ENCODE measurements at places on chromosomes 7 and 10.

DNA sequence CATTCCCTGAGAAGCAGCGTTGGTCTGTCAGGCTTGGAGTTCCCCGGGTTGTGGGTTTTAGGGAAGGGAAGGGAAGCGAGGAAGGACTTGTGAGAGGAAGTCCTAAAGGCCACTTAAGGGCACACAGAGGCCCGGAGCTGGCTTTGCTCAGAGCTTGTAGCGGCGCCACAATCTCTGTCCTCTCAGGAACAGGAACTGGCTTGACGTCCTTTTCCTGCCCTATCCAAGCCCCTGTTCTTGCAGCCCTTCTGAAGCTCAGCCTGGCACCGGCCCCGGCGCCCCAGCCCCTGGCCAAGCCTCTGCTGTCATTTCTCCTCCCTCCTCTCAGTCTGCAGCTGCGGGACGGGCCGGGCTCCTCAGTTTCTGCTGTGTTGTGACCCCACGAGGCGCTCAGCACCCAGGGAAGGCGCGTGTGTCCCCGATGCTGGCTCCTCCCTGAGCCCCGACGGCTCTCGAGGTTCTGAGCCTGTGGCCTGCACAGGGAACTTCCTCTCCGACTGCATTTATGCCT, at the start of gene GIMAP8:
Gene GIMAP8, plus strand, starts transcription at position 140 of the 511 bp plus-strand sequence. CDS start 16,069 bp downstream, outside the sequence.
- DNase-seq = no peak

GRCh38 chr7:31055471-31055870, 3.4 kb downstream of the ADCYAP1R1 start:
- DNase-seq = no peak

DNA sequence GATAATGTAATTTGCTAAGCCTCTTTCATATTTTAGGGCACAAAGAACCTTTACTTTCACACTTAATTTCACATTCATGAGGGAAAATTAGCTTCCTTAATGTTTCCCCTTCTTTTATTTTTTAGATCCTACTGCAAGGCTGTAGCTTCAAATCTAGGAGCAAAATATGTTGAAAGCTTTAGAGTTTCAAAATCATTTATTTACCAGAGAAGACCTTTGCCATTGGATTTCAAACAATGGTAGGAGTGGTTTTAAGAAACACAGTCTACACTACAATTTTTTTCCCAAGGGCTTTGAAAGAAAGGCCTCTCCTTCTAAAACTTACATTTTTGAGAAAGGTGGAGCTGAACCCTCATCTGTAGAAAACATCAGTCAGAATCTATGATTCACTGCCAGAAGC, 43.3 kb upstream of the MEOX2 start:
- DNase-seq = no peak

- DNase-seq = no peak
Measured at GRCh38 chr7:7438851-7439250, 96.8 kb downstream of the COL28A1 start.

GRCh38 chr7:127888411-127888810, 142.8 kb downstream of the LRRC4 start:
- DNase-seq = no peak

- no peak for DNase-seq
Measured at GRCh38 chr10:103893817-103894216, 24.2 kb downstream of the STN1 start.

DNA sequence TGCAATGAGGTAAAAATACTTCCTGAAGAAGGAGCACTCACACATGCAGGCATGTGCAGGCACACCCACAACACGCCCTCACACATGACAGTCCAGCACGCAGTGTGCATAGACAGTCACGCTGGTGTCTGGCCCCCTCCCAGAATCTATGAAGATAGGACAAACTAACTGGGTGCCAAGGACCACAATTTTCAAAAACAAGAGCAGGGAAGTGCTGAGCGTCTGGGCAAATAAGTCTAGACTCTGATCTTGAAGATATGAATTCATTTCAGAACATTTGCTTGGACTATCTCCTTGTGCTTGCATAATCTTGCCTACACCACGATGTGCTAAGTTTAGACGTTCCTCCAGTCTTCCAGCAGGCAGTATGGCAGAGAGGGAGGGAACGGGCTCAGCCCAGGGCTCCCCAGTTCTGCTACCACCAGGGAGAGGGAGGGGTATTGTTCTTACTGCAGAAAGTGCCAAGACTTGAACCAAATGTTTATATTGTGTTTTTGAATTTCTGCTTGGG, 276.5 kb upstream of the KLF6 start:
- no peak for DNase-seq

DNA sequence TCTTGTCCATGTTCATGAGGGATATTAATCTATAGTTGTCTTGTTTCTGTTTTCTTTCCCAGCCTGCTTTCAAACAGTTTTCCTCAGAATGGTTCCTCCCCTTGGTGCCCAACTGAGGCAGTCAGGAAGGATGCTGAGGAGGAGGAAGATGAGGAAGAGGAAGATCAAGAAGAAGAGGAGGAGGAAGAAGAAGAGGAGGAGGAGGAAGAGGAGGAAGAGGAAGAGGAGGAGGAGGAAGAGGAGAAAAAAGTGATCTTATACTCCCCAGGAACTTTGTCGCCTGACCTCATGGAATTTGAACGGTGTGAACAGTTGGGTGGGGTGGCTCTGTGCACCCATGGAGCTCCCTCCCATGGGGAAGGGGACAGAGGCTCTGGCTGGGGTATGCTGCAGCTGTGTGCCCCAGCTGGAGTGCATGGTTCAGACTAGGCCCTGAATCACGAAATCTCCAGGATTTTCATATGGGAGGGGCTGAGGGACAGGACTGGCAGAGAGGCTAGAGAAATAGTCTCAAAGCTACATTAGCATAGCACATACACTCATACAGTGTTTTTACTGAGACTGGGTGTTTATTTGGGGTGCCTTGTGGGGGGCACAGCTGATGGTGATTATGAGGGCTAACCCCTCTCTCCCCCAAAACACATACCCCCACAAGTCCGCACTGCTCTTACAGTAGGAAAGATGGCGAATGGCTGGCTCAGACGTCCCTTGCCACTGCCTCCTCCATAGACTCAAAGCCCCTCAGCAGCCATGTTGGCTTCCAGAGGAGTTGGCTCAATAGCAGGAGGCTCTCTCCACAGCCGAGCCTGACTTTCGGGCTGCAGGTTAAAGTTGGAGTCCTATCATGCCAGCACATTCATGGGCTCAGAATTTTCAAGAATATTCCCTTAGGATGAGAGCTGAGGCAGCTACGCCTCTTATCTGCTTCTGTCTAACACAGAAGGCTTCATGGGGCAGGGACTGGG, 11.9 kb downstream of the STRA8 start:
- DNase-seq = no peak

- DNase-seq = no peak
Measured at GRCh38 chr10:86269332-86269731, 97.3 kb downstream of the GRID1 start.

- no peak for DNase-seq
Measured at GRCh38 chr10:13068071-13068470, 31.9 kb upstream of the OPTN start.

- DNase-seq = no peak
Measured at GRCh38 chr10:91350651-91351081, 59.5 kb upstream of the HECTD2 start.

DNA sequence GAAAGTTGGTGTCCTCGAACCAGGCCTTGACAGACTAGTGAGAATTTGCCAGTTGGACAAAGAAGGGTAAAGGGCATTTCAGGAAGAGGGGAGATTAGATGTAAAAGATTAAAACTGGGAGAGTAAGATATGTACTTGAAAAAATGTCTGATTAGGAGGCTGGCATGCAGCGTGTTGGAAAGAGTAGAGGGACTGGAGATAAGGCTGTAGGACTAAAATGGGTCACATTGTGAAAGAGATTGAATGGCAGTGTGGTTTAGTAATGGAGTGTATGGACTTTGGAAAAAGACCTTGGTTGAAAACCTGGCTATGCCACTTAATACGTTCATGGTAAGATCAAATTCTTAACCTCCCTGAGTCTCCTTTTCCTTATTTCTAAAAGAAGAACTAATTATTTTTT, 14.1 kb downstream of the CREM start:
- DNase-seq = no peak

DNA sequence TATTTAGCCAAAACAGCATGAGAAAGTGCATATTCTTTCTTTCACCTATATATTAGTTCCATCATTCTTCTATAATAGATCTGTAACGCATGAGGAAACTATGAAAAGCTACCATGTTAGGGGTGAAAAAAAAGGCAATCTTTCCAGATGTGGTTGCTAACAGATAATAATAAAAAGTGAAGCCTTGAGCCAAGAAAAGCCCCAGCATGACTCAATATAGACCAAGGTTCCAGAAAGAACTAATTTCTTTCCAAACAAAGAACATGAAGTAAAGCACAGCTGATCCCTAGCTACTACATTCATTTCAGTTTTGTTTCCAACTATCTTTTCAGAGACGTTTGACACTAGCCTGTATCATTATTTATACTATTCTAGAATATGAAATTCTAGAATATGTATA, 16.4 kb downstream of the ARL4A start:
- no peak for DNase-seq

DNA sequence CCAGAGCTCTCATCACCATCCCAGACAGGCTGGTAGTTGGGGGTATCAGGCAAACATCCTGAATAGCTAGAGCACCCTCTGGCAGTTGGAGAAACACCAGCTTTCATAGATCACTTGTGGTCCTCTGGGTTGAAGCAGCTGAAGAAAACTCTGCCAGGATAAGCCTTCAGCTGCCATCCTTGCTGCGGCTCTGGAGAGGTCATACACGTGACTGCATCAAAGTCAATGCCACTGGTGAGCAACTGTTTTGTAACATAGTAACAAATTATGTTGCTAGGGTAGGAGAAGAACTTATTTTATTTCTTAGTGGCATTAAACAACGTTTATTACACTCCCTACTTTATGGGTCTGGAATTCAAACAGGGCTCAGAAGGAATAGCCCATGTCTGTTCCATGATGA, 19.2 kb upstream of the PANK1 start:
- DNase-seq = no peak

DNA sequence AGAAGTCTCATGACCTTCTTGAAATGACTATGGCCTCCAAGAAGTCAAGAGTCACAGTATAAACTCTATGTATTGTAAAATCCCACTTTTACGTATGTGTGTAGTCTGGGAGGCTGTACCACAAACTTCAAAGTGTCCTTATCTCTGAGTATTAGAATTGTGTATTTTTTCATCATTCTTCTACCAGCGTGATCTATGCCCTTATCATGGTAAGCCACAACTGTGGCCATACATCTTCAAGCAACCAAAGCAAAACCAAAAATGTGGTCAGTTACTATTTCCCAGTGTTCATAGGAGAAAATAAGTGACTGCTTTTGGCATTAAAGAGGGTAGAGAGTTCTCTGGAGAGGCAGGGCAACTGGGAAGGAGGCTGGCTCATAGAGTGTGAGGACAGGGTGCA, 42.8 kb downstream of the SPOCK2 start:
- DNase-seq = no peak
